Bronchial epithelial cell (primary cell): ENCODE measurements at places on chromosomes 5 and 9. TPM values are rescaled to one million over a fixed set of nuclear protein-coding genes. Genes with fewer than 3 reads are reported as not detected.

Gene TAS2R1
- total RNA-seq, result not detected in 2 replicates

Gene HRH2
- total RNA-seq, result not detected in 2 replicates

GRCh38 chr5:27008604-27009539 is 29.5 kb downstream of the CDH9 start:
- DNase-seq, result peak; percentile 13

DNA sequence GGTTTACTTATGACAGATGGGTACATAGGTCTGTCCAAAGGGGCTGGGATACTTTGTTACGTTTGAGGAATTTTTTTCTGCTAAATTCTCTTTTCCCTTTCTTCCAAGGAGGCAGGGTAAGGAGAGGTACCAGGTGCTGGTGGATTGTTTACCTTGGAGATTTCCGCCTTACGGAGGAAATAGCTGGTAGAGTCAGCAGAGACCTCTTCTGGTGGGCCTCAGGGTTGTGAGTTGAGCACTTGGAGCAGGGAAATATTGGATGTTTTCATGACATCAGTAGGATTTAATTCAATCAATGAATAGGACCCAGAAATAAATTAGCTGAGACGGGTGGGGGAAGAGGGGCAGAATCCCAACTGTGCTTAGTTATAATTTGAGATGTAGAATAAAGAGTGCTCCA is 60.0 kb upstream of the TAF11L2 start:
- no peak for DNase-seq

- no peak for DNase-seq
Observed at GRCh38 chr5:57529864-57530263, 47.3 kb upstream of the ACTBL2 start.

GRCh38 chr9:394347-395052 is 179.8 kb downstream of the DOCK8 start:
- DNase-seq, result no peak
